ENCODE measurements at places on chromosomes 6 and 20.

DNA sequence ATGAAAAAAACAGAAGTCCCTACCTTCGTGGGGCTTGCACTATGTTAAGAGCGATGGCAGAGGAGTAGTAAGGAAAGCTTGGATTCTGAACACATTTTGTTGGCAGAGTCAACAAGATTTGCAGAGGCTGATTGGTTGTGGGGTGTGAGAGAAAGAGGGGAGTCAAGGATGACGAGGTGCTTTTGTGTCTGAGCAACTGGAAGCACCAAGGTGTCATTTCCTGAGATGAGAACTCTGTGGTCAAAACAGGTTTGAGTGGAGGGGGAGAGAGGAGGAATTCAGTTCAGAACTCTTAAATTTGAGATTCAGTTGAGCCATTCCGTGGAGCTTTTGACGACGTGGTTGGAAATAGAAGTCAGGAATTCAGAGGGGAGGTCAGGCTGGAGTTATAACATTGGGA lies 3.5 kb downstream of the OCSTAMP start:
- no peak for DNase-seq

DNA sequence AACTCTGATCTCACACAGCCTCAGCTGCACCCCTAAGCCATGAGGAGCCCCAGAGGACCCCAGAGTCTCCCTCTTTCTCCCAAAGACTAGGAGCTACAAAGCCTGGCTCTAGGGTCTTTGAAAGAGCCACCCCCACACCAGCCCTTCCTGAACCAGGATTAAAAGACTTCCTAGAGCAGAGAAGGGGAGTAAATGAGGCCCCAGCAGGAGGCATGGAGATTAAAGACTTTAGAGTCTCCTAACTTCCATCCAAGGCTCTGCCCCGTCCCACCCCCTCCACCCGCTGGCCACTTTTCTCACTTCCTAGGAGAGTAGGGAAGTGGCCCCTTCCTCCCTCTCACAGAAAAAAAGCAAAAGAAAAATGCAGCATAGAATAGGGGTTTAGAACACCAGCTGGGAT lies 1.7 kb downstream of the PREX1 start:
- DNase-seq, result no peak

DNA sequence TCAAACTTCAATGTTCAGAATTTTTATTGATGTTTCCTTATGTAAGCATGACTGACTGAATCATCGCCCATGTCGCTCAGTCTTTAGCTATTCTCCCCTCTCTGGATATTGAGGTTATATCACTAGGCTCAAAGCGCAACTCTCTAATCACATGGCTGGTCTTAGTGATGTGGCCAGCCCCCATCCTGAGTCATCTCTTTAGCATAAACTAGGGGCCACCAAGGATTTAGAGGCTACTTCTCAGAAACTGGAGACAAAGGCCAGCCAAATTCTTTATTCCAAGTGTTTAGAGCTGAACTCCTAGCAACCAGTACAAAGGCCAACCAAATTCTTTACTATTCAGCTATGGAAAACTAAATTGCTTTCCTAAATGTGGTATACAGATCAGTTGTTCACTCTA lies 61.4 kb downstream of the FAM135A start:
- DNase-seq, result no peak

DNA sequence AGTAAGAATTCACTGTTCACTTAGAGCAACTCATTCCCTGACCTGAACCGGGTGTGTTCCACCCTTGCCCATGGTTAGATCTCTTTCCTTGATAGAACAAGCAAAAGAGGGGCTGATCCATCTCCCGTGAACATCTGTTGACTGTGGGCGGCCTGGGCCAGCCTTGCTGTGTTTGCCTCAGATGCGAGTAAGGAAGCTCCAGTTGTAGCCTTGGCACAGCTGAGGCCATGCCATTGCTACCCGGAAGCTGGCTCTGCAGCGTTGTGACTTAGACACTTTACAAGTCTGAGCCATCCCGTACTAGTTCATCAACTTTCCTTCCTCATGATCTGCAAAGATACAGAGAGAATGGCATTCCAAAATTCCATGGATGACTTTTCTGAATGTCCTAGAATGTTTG lies 139.0 kb downstream of the MAP3K4 start:
- DNase-seq, result no peak

- DNase-seq, result no peak
These were observed 63.7 kb upstream of the SLC22A23 start for GRCh38 chr6:3520281-3521230.

- no peak for DNase-seq
These were observed 10.2 kb upstream of the RNF114 start for GRCh38 chr20:49925901-49926454.

DNA sequence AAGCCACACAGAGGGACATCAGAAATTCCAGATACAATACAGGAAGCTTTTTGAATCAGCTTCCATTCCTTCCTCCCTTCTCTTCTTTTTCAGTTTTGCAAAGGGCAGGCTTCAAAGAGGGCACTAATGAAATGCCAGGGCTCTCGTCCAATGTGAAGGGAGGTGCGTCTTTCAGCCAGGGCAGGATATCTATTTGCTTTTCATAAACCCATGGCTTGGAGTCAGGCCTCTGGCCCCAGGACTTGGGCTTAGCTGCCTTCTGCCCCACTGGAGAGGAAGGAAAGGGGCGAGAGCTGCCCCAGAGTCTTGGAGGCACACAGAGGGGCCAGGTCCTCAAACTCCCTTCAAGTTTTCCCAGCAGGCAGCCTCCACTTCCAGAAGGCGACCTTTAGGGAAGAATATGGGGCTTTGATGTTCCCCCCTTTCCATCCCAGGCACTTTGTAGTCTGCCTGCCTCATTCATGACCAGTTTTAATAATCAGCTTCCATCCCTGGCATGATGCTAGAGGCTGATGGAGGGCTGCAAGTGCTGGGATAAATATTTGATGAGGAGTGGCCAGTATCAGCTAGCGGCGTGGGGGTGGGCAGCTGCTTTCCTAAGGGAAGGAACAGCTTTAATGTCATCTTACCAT lies 234.8 kb downstream of the NRN1 start:
- DNase-seq, result no peak

- DNase-seq, result no peak
These were observed 22.9 kb downstream of the RANBP9 start for GRCh38 chr6:13688692-13689196.

DNA sequence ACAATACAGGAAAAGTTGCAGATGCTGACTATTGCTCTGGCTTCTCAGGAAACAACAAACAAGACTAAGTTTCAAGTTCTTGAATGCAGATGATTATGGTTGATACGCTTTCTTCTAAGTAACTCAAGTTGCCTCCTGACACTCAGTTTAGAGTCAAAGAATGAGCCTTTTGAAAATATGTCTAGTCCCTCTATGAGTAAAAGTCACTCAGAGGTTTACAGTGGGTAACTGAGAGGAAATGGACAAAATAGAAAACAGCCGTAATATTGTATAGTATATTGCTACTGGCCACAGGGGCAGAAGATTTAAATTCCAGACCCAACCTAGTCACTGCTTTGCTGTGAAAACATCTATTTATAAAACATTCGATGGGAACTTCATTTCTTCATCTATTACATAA lies 280.0 kb upstream of the ID4 start:
- no peak for DNase-seq

- DNase-seq, result no peak
These were observed 780.9 kb downstream of the C6orf118 start for GRCh38 chr6:164528539-164528938.

DNA sequence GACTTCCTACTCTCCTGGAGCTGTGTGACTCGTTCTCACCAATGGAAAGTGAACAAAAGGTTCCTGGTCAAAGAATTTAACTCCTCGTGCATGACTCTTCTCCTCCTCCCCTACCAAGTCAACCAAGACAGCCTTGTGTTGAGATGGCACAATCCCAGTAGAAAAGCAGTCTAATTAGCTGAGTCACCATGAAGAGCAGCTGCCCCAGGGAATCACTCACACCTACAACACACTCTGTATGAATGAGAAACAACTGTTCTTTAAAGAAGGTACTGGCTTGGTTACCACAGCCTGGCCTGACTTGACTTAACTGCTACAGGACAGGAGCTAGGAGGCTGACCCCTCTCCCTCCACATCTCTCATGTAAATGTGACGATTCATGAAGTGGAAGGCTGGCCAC lies 2.9 kb upstream of the HLA-DOB start:
- no peak for DNase-seq

- DNase-seq, result no peak
These were observed 32.5 kb upstream of the SMLR1 start for GRCh38 chr6:130794738-130795137.

GRCh38 chr6:136103763-136104311 lies 146.3 kb downstream of the MTFR2 start:
- no peak for DNase-seq

- DNase-seq, result no peak
These were observed 3.4 kb upstream of the SCML4 start for GRCh38 chr6:107827541-107827940.

- no peak for DNase-seq
These were observed 541 bp downstream of the CDC25B start for GRCh38 chr20:3796477-3797225.

DNA sequence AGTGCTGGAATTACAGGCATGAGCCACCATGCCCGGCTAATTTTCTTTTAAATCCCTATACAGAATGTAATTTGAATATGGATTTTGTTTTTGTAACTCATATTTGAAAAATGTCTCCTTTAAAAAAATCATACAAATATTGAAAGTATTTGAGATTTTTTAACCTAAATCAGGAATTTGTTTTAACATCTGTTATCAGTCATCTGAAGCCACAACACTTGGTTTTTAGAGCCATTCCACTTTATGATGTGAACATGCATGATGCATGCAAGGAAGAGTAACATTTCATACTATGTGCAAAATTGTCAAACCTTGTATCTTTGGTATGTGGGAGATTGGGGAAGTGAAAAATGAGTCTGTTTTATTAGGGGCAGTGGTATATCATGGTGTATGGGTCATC lies 124.5 kb upstream of the AHI1 start:
- DNase-seq, result no peak

- no peak for DNase-seq
These were observed 6.1 kb upstream of the CCND3 start for GRCh38 chr6:41947581-41948220.

DNA sequence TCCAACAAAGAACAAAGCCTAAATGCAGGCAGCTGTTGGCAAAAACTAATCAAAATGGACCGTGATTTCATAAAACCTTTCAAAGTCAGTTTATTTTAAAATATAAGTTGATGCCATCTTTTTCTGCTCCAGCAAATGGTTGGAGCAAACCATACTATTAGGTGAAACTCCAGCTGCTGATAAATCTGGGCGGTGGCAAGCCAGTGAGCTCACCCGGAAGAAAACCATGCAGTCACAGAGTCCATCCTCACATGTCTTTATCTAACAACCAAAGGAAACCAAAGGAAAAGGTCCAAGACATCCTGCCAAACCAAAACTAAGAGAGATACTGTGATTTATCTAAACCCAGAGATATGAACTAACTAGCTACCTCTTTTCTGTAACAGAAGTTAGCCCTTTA lies 72.6 kb downstream of the HIVEP2 start:
- DNase-seq, result no peak

DNA sequence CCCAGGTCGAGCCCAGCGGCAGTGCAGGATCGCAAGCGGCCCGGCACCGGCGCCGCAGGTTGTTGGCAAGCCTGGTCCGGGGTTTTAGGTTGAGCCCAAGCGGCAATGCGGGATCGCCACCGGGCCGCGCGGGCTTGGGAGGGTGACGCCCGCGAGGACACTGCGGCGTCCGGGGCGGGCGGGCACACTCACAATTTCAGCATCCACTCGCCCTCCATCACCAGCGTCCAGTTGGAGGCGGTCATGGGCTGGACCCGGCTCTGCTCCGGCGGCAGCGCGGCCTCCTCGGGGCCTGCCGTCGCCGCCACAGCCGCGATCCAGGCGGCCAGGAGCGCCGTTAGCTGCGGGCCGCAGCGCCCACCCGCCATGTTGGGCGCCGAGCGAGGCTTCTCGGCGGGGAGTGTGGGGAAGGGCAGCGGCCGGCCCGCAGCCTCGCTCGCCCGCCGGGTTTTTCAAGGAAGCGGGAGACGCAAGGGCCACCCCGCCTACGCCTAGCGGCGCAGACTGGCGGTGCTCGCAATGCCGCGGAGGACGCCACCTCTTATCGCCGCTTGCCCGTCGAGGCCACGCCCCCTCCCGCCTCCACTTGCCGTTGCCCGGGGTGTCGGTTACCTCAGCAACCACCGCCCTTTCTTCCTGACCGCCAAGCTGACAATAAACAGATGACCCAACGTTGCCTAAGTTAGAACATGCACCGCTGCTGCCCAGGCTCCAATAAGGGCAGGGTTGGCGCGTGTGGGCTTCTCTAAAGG lies at the start of gene TMX4:
Gene TMX4, minus strand, starts transcription at position 516 of the 752 bp plus-strand sequence. Its CDS starts 148 bp downstream, at position 368.
- DNase-seq, result no peak

- no peak for DNase-seq
These were observed 24.6 kb upstream of the TAAR1 start for GRCh38 chr6:132683543-132683942.

DNA sequence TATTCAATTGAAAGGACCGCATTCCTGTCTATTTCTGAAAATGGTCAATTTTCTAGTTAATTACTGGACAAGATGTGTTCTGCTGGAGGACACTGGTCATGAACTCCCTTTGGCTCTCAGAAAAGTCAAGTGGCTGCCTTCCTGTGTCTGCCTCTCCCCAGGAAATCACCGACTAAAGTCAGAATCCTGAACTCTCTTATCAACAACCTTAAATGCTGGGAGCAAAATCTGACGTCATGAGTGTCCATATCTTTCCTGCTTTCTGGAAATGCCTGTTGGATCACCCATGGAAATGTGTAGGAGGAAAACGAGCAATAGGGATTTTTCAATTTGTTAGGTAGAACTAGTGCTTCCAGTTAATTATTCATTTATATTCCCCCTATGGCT lies 53.5 kb upstream of the PLCB1 start:
- no peak for DNase-seq

- DNase-seq, result no peak
These were observed 217.0 kb downstream of the HAO1 start for GRCh38 chr20:7723284-7723683.

GRCh38 chr6:120779441-120779840 lies 554.8 kb downstream of the TBC1D32 start:
- DNase-seq, result no peak

- DNase-seq, result no peak
These were observed 3.1 kb upstream of the WFDC5 start for GRCh38 chr20:45118028-45118427.

DNA sequence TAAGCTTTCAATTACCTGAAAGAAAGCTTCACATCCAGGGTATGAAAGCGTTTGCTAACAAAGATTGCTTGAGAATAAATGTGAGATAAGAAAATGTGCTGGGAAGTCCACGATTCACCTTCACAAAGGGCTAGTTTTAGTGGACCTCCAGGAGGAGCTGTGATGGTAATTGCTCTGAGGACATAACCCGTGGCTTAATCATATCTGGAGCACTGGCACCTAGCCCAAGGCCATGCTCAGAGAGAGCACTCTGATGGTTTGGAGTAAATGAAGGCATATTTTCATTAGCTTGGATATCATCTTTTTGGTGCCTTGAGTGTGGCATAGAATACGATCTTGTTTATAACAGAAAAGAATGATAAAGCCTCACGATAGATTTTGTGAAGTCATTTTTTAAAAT lies 46.9 kb upstream of the BACH2 start:
- DNase-seq, result no peak

GRCh38 chr20:41155261-41155660 lies 17.9 kb downstream of the PLCG1 start:
- DNase-seq, result no peak

GRCh38 chr20:5369629-5370028 lies 52.9 kb upstream of the PROKR2 start:
- no peak for DNase-seq

GRCh38 chr6:44779130-44779826 lies 391.8 kb downstream of the CDC5L start:
- DNase-seq, result no peak

- DNase-seq, result no peak
These were observed 149.7 kb downstream of the TFAP2C start for GRCh38 chr20:56778765-56779195.

All from vagina (tissue), 2 donors.